Airway epithelial cell (primary cell): ENCODE measurements at places on chromosomes 4 and X. TPM values are rescaled to one million over a fixed set of nuclear protein-coding genes. Genes with fewer than 3 reads are reported as not detected.

The PCGF3 gene
- total RNA-seq = 30.9 and 35.1 TPM in 2 replicates

The HUWE1 gene
- total RNA-seq = 69.7 and 101 TPM in 2 replicates

The RHOXF2 gene
- total RNA-seq = not detected in 2 replicates

The CTAG1B gene
- not detected in 2 replicates for total RNA-seq

The CLNK gene
- total RNA-seq = not detected in 2 replicates

The SPANXB1 gene
- not detected in 2 replicates for total RNA-seq

The IL3RA gene
- total RNA-seq = not detected in 2 replicates

The PLP1 gene
- total RNA-seq = not detected in 2 replicates

The EGFL6 gene
- 0.14 and 0.28 TPM in 2 replicates for total RNA-seq

The SERPINA7 gene
- total RNA-seq = not detected in 2 replicates

The POU3F4 gene
- total RNA-seq = not detected in 2 replicates

The UGDH gene
- 47.3 and 93.1 TPM in 2 replicates for total RNA-seq

The SSX4 gene
- total RNA-seq = not detected in 2 replicates

The USP17L20 gene
- not detected in 2 replicates for total RNA-seq

The PPM1K gene
- 3.2 and 9.0 TPM in 2 replicates for total RNA-seq

The CNKSR2 gene
- total RNA-seq = 0.49 and 3.3 TPM in 2 replicates

The FDCSP gene
- not detected in 2 replicates for total RNA-seq

The CT45A2 gene
- not detected in 2 replicates for total RNA-seq

The CTAG1A gene
- total RNA-seq = not detected in 2 replicates

The POF1B gene
- total RNA-seq = 3.8 and 7.1 TPM in 2 replicates

The TLR6 gene
- total RNA-seq = 0.92 and 1.6 TPM in 2 replicates

The HCFC1 gene
- total RNA-seq = 35.4 and 50.1 TPM in 2 replicates

The SOX3 gene
- not detected in 2 replicates for total RNA-seq
